Breast epithelium (tissue), 4 donors: ENCODE measurements at places on chromosomes 2 and 18. TPM values are rescaled to one million over a fixed set of nuclear protein-coding genes. Genes with fewer than 3 reads are reported as not detected.

DNA sequence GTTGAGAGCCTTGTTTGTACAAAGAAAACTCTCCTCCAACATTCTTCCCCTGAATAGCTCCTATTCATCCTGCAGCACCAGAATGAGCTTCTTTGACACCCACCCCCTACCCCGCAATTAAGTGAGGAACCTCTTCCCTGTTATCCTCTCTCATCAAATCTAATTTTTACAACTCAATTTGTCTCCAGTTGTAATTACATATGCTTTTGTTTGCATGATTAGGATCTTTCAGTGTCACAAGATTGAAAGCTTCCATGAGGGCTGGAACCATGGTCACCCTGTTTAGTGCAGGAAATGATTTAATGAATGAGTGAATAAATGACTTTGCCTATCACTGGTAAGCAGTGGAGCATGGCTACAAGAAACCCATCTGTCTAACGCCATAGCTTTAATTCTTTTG is 334.6 kb upstream of the KLHL29 start:
- H3K27me3 ChIP-seq: no peaks in the 10 kb centered on the region
- no peak for DNase-seq
- no peak overlapping the region for H3K4me3 ChIP-seq
- no peaks in the 10 kb centered on the region for H3K36me3 ChIP-seq
- no peaks in the 10 kb centered on the region for H3K4me1 ChIP-seq

The COLEC11 gene
- total RNA-seq: 1.9 TPM

DNA sequence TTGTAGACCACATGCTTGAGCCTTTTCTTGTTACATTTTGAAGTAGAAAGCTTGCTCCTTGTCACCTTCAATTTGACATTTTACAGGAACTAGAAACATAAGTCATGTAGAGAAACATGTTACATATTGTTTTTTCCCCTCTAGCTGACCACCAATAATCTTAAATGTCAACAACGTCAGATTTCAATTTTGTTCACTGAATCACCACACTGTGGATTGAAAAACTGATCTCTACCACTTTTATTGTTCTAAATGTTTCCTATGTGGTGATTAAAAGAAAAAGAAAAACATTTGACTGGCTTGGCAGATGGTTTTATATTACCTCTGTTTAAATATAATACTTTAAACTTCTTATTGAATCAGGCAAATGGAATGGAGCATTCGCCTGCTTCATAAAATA is 87.7 kb downstream of the DSEL start:
- H3K4me3 ChIP-seq: no peak overlapping the region
- no peaks in the 10 kb centered on the region for H3K27me3 ChIP-seq
- H3K4me1 ChIP-seq: no peaks in the 10 kb centered on the region
- no peak overlapping the region for H3K27ac ChIP-seq
- DNase-seq: no peak

The SIX3 gene
- not detected for total RNA-seq

GRCh38 chr2:34806396-34806795 is 1207.3 kb upstream of the FAM98A start:
- H3K36me3 ChIP-seq: no peaks in the 10 kb centered on the region
- no peaks in the 10 kb centered on the region for H3K27me3 ChIP-seq
- no peak overlapping the region for H3K27ac ChIP-seq
- no peaks in the 10 kb centered on the region for H3K4me1 ChIP-seq

GRCh38 chr2:20400787-20401488 is 45.9 kb upstream of the RHOB start:
- no peaks in the 10 kb centered on the region for H3K4me1 ChIP-seq
- H3K4me3 ChIP-seq: no peak overlapping the region
- peak overlapping the region; percentile 40 for H3K27ac ChIP-seq
- DNase-seq: peak; percentile 14

The LDLRAD4 gene
- total RNA-seq: 42.9 TPM

GRCh38 chr2:239666855-239667376 is 266.1 kb upstream of the HDAC4 start:
- no peak overlapping the region for H3K27ac ChIP-seq
- no peaks in the 10 kb centered on the region for H3K36me3 ChIP-seq
- no peak for DNase-seq
- no peaks in the 10 kb centered on the region for H3K27me3 ChIP-seq

- H3K4me3 ChIP-seq: no peak overlapping the region
- no peak overlapping the region for H3K27ac ChIP-seq
- DNase-seq: no peak
- H3K27me3 ChIP-seq: no peaks in the 10 kb centered on the region
- H3K4me1 ChIP-seq: no peaks in the 10 kb centered on the region
These were observed 620.1 kb upstream of the GCFC2 start for GRCh38 chr2:76330865-76331264.

- no peak overlapping the region for H3K27ac ChIP-seq
- no peaks in the 10 kb centered on the region for H3K4me1 ChIP-seq
- H3K4me3 ChIP-seq: no peak overlapping the region
- no peaks in the 10 kb centered on the region for H3K36me3 ChIP-seq
- no peak for DNase-seq
- no peaks in the 10 kb centered on the region for H3K27me3 ChIP-seq
These were observed 45.2 kb upstream of the NFU1 start for GRCh38 chr2:69482471-69482870.
